ENCODE measurements at places on chromosomes 11 and 22. TPM values are rescaled to one million over a fixed set of nuclear protein-coding genes. Genes with fewer than 3 reads are reported as not detected.

TMPRSS6 gene
- 7.6 TPM for total RNA-seq

DNA sequence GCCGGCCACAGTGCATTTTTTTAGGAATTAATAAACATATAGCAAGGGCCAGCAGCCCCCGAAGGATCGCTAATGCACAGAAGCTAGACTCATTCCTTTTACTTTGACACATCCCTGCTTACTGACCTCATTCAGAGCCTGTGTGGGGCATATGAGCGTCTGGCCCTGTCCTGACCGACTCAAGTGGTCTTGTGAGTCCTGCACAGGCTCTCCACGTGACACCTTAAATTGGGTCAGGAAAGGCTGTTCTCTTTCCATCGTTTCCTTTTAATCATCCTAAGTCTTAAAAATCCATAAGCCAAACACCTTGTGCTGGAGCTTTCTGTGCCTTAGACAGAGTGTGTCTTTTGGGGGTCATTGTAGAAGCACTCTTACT, 18.6 kb downstream of the SDHAF2 start:
- DNase-seq = no peak

DNA sequence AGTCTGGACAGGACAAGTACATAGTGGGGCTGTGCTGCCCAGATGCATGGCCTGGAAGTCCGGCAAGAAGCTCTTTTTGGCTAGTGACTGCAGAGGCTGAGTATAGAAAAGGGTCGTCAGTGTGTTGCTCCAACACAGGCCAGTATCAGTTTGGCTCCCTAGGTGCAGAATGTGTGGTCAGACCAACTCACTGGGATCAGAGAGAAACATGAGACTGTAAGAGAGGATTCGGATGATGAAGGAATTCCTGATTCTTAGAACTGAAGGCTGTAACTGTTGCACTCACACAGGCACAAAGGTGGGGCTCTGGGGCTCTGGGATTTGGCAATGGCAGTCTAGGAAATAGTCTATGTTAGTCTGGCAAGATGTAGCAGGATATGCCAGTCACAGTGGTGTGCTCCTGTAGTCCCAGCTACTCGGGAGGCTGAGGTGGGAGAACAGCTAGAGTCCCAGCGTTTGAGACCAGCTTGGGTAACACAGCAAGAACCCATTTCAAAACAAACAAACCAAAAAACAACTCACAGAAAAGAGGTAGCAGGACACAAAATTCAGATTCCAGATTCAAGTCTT, 11.1 kb upstream of the UPB1 start:
- no peak for DNase-seq

- no peak for DNase-seq
Observed at GRCh38 chr11:126088999-126089398, 26.3 kb upstream of the CDON start.

ZW10 gene
- total RNA-seq = 21.9 TPM

DNA sequence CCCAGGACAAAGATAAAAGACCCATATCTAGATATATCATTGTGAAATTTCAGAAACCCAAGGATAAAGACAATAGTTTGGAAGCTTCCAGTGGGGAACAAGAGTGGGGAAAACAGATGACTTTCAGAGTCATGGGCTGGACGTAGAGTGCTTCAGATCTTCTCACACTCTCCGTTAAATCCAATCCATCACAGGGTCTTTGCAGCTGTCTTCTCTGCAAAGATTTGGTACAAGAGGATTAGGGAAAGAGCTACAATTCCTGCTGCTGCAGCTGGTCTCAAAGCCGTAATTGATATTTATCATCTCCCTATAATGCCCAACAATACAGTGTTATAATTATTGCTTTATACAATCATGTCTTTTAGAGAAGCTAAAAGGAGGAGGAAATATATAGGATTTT, 63.4 kb upstream of the CLPB start:
- no peak for DNase-seq

DNA sequence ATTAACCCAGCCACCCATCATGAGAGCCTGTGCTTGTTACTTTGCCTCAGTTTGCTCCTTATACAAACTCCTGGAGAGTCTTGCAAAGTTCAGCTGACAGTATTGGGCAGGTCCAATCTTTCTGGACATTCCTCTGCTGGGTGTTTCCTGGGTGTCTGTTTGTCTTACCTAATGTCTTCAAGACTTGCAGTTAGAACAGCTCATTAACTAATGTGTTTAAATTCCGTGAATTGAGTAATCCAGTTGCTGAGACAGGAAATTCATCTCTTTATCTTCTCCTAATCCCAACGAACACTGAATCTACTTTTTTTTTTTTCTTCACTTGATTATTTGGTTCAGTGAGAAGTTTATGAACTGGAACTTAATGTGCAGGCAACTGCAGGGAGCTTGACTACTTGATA, 20.6 kb downstream of the BCO2 start:
- DNase-seq = no peak

DNA sequence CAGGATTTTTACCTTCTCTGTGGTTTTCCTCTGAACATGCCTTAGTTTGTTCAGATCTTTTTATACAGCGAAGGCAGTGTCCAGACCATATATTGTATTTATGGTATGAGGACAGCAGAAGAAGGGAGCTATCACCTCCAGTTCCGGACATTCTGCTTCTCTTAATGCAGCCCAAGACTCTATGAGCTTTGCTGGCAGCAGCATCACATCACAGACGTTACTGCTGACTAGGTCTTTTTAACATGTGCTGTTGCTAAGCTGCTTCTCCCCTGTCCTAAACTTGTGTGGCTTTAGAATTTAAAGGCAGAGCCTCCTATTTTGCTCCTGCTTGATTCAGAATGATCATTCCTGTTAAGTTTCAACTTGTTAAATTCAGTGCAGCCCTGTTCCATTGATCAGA, 13.4 kb downstream of the MICAL2 start:
- DNase-seq = no peak

DNA sequence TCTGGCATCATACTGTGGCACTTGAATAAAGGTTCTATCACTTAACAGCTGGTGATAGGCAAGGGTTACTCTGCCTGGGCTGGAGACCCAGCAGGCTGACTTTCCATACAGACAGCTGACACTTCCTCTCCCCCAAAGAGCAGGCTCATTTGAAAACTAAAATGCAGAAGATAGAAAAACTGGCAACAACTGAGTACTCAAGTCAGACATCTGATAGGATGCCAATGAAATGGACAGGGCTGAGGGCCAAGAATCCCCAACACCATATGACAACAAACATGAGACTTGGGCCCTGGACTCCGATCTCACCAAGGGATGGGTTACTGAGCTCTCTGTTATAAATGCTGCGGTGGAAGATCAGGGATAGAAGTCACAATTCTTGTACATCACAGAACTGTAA, 237.2 kb downstream of the LRRC4C start:
- no peak for DNase-seq

- no peak for DNase-seq
Observed at GRCh38 chr22:26718905-26719304, 61.5 kb downstream of the MIAT start.

MUC5AC gene
- 1.4 TPM for total RNA-seq

GNAZ gene
- total RNA-seq = 8.7 TPM

APOL5 gene
- not detected for total RNA-seq

DNA sequence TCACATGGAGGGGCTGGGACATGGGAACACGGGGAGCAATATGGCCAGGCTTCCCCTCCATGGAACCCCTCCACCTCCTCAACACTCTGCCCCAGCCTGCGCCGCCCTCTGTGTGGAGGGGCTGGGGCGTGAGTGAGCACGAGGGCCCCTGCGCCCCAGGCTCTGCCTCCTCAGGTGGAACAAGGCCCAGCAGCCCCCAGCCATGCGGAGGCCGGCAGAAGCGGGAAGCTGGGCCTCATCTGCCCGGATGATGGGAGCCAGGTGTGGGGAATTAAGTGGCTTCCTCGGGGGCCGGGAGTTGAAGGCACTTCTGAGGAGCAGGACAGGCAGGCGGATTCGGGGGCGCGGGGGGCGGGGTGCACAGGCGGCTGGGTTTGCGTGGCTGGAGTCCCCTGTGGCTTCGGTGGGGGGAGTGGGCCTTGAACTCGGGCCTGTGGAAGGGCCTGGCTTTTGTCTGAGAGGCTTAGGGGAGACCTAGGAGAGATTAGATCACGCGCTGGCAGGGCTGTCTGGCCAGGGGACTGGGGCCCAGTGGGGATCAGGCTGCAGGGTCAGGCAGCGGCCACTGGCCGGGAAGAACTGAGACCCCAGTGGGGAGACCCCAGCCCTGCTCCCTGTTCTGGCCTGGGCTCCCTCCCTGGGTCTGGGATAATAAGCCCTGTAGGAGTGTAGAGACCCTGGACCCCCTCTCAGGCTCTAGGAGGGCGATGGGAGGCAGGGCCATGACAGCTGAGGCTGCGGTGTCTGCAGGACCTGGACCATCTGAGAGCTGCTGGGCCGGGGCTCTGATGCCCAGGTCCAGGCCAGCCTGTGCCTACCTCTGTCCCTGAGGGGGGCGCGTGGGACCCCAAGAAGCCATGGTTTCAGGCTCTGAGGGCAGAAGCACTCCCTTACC, 13.3 kb downstream of the PRR33 start:
- DNase-seq = no peak

RPS25 gene
- 1,262 TPM for total RNA-seq

- no peak for DNase-seq
Observed at GRCh38 chr22:44929359-44930015, 80.3 kb downstream of the PHF21B start.

TRPM5 gene
- 0.46 TPM for total RNA-seq

GRCh38 chr22:42376711-42377554, 55.3 kb downstream of the NFAM1 start:
- DNase-seq = no peak

DNA sequence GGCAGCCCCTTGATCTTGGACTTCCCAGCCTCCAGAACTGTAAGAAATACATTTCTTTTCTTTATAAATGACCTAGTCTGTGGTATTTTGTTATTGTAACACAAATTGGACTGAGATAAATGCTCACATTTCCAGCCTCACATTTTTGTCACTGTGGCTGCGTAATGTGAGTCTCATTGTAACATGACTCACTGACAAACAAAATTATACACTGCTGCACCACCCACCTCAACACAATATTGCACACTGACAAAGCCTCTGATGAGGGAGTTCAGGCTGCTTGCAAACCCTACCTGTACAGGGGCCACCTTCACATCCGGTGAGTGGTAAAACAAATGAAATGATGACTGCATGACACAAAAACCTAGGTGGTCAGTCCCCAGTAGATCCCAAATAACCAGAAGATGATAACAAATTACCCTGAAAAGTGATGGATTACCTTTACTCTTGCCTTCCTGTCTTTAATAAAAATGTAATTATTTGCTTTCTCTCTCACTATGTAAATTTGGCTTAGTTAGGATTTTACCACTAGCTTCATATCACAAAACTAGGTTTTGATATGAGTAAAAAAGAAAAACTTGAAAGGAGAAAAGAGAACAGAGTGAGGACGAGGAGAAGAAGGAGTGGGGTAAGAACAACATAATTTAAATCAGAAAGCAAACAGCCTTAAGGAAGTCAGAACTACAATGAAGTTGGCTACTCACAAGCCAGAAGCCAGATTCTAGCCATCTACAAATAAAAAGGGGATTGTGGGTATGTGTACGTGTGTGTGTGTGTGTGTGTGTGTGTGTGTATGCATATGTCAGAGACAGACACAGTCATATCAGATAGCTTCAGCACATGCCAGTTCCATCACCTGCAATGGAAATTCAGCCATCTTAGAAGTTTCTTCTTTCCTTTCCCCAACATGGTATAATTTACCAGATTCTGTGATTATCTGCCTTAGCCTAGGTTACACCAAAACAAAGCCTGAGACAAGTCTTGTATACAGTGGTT, 53.4 kb upstream of the SESN3 start:
- no peak for DNase-seq

- no peak for DNase-seq
Observed at GRCh38 chr22:44847892-44848291, 95.5 kb downstream of the ARHGAP8 start.

EHF gene
- 44.8 TPM for total RNA-seq

MPPED2 gene
- total RNA-seq = 63.9 TPM

DNA sequence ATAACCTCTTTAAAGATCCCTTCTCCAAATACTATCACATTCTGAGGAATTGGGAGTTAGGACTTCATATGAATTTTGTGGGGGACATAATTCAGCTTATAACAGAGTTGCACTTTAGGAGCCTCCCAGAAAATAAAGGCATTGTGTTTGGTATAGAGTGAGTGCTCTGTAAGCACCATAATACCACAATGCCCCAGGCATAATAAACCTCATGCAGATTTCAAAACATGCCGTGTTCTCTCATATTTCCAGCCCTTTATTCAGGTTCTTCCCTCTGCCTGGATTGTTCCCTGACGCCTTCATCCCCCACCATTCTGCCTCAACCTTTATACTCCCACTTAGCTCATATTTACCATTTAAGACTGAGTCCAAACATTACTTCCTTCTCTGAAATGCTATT, 398.8 kb upstream of the FAT3 start:
- no peak for DNase-seq

GRCh38 chr22:45628515-45628914, 43.1 kb upstream of the ATXN10 start:
- no peak for DNase-seq

GRCh38 chr11:46490666-46491065, 99.1 kb upstream of the CHRM4 start:
- no peak for DNase-seq

DNA sequence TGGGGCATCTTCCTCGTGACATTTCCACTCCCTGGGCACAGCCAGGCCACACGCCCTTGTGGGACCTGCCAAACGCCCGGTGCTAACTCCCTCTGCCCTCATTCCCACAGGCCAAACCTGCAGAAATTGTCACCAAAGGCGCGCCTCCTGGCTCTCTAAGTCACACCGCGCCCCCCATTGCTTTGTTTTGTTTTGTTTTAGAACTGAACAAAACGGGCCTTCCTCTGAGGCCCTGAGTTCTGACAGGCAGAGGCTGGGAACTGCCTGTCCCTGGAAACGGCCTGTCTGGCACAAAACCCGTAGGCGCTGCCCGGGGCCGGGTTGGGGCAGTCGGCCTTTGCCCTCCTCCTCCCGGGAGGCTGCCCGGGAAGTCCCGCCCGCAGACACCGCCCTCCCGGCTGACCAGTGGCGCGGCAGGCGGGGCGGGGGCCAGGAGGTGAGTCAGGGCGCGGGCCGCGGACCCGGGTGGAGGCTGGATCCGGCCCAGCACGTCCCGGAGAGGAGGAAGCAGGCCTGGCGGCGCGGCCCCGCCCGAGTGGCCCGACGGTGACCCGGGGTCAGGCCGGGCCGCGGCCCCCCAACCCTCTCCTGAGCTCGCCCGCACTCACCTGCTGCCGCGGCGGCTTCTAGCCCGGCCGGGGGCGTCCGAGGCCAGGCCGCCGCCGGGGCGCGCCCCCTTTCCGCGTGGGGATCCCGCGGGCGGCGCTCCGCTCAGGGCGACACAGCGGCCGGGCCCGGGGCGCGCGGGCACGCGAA, 465 bp downstream of the SUN2 start:
- DNase-seq = peak; percentile 76

- no peak for DNase-seq
Observed at GRCh38 chr22:29520851-29521250, 32.7 kb downstream of the THOC5 start.

GRCh38 chr11:737366-737765, 9.9 kb upstream of the TALDO1 start:
- no peak for DNase-seq

All from type B pancreatic cell (in vitro differentiated cells).